ENCODE measurements at places on chromosomes 11 and 22.

- DNase-seq = no peak
Measured at GRCh38 chr11:66124564-66124963, 54.5 kb downstream of the PACS1 start.

DNA sequence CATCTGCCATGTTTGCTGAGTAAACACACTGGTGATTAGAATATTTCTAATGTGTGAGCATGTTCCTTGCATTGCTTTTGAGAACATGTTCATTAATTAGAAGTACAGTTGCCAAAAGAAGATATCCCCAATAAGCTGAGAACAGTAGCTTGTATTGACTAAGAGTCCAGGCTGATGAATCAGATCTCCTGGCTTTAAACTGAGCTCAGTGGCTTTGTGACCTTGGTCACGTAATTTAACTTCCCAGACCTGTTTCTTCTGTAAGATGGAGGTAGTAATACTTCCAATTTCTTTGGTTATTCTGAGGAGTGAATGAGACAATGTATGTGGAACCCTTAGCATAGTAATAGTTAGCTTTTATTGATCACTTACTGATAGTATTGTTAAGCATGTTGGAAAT lies 61.9 kb downstream of the CYB5R2 start:
- DNase-seq = no peak

- no peak for DNase-seq
Measured at GRCh38 chr22:37650463-37651136, 7.9 kb upstream of the PDXP start.

- peak; percentile 25 for DNase-seq
Measured at GRCh38 chr11:86174101-86175046, 70.2 kb upstream of the EED start.

DNA sequence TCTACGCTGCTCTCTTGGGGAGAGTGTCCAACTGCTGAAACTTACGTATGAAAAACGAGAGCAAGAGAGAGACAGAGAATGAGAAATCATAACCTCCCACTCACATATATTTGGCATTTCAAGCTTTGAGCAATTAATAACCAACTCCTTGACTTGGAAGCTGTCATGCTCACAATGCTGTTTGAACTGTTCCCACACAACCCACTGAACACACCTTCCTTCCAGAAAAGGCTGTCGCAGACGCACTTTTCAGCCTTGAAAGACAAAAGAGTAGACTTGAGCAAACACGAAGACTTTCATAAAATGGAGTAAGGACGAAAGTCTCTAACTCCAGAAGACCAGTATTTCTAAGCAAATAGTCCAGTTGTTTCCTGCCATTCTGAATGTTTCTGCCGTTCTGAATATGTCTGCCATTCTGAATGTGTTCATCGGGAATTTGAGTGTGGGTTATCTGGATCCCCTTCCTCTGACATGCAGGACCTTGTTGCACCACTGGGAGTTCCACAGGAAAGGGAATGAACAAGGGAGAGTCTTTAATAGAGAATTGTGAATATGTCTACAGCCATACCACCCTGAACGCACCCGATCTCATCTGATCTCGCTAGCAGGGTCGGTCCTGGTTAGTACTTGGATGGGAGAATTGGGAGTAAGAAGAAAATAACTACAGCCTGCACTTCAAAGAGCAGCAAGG lies 86.2 kb upstream of the BARX2 start:
- no peak for DNase-seq

GRCh38 chr11:9675691-9676090 lies 11.8 kb downstream of the SWAP70 start:
- DNase-seq = no peak

DNA sequence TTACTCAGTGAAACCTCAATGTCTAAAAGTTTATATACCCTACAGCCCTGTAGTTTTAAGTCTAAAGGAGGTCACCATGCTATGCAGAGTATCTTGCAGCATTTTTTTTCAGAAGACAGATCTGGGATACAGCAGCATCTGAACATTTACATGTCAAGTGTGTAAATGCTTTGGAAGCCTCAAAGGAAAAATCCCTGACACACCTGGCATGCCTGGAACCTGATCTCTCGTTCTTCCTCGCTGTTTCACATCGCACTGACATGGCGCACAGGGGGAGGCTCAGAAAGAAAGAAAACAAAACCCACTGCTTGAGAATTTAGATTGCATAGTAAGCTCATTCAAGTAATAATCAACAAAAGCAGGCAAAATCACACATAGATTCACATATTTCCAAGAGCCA lies 31.0 kb downstream of the PAX6 start:
- DNase-seq = no peak
